RPMI7951 (cell line): ENCODE measurements at places on chromosomes 5 and 9. TPM values are rescaled to one million over a fixed set of nuclear protein-coding genes. Genes with fewer than 3 reads are reported as not detected.

DNA sequence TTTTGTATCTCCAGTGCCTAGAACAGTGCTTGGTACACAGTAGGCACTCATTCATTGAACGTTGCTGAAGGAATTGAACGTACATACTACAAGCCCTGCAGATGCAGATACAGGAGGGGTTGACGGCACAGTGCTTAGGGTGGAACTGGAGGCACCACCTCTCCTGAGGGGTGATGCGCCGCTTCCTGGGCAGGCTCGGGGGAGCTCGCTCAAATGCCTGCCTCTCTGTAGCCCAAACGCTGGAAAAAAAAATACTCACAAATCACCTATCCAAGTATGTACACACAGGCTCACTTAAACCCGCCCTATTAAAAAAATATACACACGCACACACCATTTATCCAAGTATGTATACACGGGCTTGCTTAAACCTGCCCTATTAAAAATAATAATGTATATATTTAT is 536 bp upstream of the COMMD10 start:
- DNase-seq, result peak; percentile 33

DNA sequence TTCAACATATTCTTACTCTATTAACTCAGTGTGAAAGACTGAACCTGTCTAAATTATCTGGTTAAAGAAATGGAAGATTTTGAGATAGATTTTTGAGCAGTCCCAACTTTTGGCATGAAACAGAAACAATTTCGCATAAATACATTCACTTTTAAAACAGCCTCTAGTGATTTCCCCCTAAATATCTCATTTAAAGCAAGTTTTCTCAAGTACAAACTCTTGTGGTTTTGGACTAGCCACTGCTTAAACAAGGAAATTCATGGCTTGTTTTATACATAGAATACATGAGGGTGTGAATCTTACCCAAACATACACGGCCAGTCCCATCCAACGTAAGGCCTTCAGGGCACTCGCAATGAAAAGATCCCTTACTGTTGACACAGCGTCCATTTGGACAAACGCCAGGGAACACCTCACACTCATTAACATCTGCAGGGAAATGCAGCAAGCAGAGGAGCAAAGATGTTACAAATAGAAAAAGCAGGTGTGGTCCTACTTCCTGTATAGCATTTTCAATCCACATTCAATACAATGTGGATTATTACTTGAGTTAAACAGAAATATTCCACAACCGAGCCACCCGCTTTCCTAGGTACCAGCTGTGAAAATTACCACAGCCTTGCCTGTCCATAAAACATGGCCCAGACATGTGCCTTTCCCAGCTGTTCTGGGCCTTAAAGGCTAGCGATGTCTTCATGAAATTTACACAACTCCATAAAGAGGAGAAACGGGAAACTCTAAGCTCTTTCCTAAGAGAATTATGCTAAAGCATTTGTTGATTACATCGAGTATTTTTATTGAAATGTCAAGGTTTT is 188.8 kb downstream of the FBN2 start:
- DNase-seq, result no peak

DNA sequence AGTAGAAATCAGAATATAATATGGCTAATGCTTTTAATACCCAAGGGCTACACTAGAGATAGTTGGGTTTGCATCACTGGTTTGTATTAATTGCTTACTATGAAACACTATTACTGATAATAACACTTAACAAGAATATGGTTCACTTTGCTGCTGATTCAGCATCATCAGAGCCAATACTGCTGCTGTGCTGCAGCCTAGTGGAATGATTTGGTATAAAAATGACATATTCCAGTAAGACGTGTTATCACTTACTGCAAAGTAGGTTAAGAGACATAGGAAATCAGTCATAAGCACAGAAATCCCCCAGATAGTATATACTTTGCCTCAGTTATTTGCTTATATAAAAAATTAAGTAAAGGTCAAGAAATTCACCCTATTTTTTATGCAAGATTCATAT is 2.8 kb downstream of the CDH10 start:
- peak; percentile 2 for DNase-seq

DNA sequence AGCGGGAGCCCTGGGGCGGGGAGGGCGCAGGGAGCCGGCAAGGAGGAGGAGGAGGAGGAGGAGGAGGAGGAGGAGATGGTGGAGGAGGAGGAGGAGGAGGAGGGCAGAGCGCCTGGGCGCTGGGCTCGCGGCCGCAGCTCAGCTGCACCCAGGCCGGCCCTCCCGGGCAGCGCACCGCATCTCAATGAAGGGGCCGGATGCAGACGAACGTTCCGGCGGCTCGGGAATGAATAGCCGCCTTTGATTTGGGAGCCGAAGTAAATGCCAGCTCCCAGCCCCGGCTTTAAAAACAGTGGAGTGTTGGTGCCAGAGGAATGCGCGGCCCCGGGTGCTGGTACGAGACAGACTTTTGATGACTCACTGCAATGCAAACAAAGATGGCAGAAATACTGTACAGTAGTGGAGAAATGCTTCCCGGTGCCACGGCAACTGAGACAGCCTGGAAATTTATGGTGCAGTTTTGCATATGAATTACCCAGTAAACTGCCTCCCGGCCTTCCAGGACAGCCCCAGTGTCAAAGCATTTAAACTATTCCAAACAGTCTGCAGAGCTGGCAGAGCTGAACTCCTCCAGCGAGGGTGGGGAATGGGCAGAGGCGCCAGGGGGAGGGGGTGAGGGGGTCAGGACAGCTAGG is 43.1 kb downstream of the NACC2 start:
- peak; percentile 90 for DNase-seq

- DNase-seq, result peak; percentile 46
Observed at GRCh38 chr9:137757139-137757538, 120.4 kb upstream of the CACNA1B start.

GRCh38 chr9:132187121-132187620 is 25.3 kb downstream of the NTNG2 start:
- DNase-seq, result no peak

DNA sequence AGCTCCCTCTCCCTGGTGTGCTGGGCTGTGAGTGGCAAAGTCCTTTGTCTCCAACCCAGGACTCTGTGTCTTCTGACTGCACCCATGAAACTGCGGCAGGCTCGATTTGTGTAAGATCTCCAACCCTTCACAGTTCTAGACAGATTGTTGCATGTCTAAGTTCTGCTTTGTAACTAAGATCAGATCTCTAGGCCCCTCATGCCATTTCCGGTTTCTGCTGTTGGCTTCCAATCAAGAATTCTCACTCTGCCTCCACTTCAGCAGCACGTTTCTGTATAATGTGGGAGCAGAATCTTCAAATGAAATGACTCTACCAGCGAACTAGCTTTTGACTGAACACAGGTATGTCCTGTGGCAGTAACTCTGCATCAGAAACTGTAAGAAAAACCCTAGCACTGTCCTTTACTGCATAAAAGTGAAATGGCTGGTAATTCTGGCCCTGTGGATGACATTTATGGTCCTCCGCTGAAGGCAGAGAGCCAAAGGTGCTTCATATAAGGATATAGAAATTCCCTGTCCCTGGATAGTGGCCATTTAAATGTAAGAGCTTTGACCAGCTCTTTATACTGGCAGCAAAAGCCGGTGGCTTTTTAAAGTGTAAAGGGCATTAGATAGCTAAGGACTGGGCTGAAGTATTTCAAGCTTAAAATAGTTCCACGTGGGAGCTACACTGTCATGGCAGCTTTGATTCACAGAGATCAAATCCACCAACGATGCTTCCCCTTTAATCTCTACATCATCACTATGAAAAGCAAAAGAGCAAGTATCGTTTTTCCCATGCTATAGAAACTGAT is 319.0 kb upstream of the CDH6 start:
- DNase-seq, result no peak

DNA sequence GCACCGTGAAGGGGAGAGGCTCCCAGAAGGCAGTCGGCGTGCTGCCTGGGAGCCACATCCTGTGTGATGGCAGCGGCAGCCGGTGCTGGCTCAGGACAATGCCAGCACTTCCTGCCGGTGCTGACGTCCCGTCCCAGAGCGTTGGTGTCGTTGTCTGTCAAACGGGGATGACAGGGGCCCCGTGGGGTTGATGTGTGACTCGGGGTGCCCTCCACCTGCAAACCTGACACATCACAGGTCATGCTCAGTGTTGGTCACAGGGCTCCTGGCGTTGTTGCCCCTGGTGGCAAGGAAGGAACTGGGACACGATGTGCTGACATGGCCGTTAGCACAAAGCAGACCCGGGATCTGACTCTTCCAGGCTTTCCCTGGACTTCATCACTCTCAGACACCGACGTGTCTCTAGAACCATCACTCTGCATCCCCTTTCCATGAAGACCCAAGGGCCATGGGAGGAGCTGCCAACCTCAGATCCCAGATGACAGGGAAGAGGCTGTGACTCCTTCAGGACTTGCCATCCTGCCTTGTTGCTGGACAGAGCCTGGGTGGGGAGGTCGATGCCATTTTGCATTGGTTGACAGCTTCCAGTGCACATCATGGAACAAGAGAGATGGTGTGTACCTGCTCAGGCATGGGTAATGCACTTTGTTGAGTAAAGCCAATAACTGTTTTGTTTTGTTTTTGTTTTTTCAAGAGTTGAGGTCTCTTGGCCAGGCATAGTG is 21.5 kb downstream of the PLPP7 start:
- no peak for DNase-seq

- no peak for DNase-seq
Observed at GRCh38 chr5:168014433-168015123, 276.9 kb upstream of the WWC1 start.

The PPP3R2 gene
- total RNA-seq, result not detected in 2 replicates

The PCDHB3 gene
- 0.12 and 0.20 TPM in 2 replicates for total RNA-seq

The ANKRD31 gene
- total RNA-seq, result under 0.01 TPM in 1 of 2 replicates, not detected in the other

The BTNL8 gene
- 0.12 and 0.29 TPM in 2 replicates for total RNA-seq
